ENCODE measurements at places on chromosomes 11 and 22.

DNA sequence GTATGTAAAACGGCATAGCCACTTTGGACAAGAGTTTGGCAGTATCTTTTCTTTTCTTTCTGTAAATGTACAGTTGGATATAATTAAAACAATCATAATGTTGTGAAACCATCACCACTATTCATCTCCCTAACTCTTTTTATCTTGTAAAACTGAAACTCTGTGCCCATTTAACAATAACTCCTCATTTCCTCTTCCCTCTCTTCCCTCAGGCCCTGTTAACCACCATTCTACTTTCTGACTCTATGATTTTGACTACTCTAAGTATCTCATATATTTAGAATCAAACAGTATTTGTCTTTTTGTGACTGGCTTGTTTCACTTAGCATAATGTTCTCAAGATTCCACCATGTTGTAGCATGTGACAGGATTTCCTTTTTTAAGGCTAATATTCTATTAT lies 10.2 kb downstream of the SCUBE2 start:
- peak; percentile 40 for DNase-seq

DNA sequence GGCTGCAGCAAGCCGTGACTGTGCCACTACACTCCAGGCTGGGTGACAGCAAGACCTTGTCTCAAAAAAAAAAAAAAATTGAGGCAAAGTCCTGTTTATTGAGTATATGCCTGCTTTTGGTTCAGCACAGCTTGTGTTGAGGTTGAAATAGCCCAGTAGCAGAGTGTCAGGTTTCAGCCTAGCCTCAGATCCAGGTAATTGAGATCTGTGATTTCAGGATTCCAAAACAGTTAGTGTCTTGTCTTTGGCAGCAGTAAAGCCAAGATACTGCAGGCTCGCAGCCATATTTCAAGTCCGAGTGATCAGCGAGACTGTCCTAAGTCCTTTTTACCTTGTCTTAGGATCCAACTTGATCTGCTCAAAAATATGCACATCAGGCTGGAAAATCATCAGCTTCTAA lies 27.0 kb downstream of the CUL5 start:
- no peak for DNase-seq

- DNase-seq, result peak; percentile 23
Observed at GRCh38 chr11:72831521-72832300, 17.5 kb downstream of the ATG16L2 start.

GRCh38 chr11:103898577-103899336 lies 137.7 kb upstream of the DDI1 start:
- no peak for DNase-seq

DNA sequence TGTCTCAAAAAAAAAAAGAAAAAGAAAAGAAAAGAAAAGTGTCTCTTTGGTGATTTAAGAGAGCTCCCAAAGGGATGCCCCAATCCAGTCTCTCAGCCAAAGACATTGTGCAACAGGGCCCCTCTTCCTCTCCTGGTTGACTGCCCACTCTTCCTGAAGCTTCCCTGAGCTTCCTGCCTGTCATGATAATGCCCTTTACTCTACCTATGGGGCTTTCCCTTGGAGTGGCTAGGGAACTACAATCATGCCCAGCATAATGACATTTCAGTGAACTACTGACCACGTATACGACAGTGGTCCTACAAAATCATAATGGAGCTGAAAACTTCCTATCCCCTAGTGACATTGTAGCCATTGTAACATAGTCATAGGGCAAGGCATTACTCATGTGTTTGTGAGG lies 118.0 kb downstream of the RASSF10 start:
- DNase-seq, result no peak

- no peak for DNase-seq
Observed at GRCh38 chr11:43021466-43021865, 290.3 kb upstream of the API5 start.

DNA sequence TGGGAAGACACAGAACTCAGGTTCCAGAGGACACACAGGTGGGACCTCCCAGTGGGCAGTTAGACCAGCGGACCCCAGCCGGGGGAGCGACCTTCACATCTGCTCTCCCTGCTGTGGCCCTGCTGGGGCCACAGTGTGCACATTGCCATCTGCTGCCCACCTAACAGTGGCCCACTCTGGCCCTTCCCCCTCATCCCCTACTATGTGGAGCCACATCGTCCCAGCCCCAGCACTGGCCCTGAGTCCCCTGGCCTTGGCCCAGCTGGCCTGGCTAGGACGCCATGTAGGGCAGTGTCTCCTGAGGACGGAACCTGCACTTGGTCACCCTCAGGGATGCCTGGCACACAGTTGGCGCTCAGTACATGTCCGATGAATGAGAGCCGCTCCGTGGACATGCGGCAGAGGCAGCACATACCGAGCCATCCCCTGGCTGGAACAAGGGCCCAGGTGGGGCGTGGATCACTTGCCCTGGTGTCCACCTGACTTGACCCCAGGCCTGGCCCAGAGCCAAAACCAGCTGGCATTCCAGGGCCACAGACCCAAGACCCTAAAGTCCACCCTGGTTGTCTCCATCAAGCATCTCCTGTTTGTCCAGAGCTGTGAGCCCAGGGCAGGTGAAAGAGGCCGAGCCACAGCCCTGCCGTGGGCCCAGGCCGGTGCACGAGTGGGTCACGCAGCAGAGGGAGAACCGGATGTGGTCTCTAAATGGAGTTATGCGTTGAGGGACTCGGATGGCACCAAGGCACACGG lies 93.1 kb upstream of the FGF3 start:
- no peak for DNase-seq

- no peak for DNase-seq
Observed at GRCh38 chr11:68929135-68929534, 25.4 kb downstream of the IGHMBP2 start.

DNA sequence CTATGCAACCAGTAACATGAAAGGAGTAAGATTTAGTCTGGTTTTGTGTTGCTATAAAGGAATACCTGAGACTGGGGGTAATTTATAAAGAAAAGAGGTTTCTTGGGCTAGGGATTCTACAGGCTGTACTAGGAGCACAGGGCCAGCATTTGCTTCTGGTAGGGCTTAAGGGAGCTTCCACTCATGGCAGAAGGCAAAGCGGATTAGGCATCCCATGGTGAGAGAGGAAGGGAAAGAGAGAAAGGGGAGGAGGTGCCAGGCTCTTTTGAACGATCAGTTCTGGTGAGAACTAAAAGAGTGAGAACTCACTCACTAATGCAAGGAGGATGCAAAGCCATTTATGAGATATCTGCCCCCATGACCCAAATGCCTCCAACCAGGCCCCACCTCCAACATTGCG lies 283.2 kb downstream of the OPCML start:
- DNase-seq, result no peak

GRCh38 chr11:36048496-36049247 lies 104.8 kb downstream of the LDLRAD3 start:
- DNase-seq, result no peak

- DNase-seq, result no peak
Observed at GRCh38 chr11:83007477-83007876, 64.2 kb downstream of the RAB30 start.

DNA sequence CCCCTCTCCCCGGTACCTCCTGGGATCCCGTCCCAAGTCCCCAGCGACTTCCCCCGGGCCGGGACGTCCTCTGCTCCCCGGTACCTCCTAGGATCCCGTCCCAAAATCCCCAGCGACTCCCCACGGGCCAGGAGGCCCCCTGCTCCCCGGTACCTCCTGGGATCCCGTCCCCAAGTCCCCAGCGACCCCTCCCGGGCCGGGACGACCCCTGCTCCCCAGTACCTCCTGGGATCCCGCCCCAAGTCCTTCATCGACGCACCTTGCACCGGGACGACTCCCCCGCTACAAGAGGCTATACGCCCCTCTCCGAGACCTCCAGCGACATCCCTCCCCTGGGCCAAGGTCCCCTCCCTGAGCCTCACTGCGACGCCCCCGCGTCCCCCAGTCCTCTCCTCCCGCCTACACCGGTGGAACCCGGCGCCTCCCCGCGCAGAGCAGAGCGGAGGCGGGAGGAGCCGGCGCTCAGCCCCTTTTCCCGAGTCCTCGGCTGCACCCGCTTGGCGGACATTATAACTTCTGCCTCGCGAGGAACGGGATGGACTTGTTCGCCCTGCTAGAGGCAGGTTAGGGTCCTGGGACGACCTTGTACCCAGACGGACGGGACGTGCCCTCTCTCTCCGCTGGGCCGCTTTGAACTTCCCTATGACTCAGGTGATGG lies 912 bp downstream of the KREMEN1 start:
- no peak for DNase-seq

DNA sequence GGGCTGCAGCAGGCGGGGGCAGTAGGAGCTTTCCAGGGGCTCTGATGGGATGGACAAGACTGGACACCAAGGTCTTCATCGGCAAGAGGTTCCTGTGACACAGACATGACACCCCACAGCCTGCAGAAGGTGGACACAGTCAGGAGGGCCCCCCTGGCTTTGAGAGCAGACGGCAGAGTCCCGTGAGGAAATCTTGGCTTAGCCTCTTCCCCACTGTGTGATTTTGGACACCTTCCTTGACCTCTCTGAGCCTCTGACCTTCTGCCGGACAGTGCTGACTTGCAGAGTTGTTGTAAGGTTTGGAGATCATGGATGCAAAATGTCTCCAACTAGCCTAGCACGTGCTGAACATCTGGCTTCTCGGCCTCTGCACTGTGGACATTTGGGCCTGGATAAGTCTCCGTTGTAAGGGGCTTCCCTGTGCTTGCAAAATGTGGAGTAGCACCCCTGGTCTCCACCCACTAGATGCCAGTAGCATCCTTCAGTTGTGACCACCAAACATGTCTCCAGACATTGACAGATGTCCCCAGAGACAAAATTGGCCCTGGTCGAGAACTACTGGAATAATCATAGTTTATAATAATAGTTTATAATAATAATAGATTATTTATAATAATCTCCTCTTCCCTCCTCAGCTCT lies 54.6 kb downstream of the MCM5 start:
- no peak for DNase-seq

DNA sequence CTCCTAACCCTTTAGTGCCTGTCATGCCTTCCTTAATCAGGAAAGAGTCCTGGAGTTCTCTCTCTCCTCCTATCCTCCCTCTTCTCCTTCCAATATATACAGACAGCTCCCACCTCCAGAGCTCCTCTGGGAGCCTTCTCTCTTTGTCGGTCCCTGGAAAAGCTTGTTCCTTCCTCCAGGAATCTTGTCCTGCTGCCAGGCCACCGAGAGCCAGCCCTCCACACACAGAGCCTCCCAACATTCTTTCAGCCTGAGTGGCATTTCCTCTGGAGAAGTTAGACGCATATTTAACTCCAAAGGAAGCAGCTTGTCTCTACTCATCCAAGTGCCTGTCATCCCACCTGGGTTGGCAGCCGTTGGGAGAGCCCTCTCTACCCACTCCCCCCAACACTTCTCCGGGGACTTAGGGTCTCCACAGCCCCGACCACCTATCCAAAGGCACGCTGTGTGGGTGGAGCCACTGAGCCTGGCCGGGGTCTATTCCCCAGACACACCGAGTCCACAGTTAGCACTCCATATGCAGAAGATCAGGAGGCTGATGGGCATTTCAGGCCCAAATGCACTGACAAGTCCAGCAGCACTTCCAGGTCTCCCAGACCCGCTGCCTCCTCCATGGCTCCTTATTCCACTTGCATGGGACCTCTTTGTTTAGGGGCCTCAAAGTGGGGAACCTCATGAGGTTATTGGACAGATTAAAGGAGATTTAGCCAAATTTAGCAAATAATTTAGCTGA lies 31.1 kb downstream of the DKK3 start:
- no peak for DNase-seq

DNA sequence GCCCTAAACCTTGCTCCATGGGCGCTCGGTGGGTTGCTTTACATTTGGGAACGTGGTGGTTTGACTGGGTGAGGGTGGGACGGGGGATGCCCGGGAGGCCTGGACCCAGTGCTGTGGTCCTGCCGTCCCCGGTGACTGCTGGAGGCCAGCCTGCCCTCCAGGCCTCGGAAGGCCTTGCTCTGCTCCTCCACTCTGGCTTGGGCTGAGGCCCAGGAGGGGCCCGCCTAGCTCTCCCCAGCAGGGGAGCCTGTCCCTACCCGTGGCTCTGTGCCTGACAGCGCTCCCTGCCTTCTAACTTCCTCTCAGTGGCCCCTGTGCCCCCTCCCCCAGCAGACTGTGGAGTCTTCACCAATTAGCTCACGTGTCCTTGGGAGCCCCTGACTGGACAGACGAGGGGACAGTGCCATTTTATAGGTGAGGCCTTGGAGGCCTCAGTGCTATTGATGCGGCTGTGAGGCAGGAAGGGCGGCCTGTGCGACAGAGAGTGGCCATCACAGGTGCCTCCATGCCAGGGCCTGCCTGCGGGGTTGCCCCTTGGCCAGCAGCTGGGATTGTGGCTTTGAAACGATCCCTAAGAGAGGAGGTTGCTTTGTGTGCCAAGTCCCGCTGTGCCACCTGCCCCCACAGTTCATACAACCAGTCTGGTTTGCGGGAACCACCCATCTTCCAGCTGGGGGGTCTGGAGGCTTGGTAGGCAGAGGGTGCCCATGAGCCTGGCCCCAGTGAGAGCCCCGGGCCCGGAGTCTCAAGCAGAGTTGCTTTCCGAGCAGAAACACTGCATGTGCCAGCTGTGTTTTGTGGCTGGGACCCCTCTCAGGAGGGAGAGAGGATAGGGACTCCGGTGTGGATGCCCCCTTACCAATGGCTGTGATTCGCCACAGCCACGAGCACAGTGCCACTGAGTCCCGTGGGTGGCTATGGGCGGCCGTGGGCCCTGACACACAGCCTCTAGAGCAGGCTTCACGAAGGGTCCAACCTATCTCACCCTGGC lies 17.7 kb downstream of the TPCN2 start:
- DNase-seq, result no peak

DNA sequence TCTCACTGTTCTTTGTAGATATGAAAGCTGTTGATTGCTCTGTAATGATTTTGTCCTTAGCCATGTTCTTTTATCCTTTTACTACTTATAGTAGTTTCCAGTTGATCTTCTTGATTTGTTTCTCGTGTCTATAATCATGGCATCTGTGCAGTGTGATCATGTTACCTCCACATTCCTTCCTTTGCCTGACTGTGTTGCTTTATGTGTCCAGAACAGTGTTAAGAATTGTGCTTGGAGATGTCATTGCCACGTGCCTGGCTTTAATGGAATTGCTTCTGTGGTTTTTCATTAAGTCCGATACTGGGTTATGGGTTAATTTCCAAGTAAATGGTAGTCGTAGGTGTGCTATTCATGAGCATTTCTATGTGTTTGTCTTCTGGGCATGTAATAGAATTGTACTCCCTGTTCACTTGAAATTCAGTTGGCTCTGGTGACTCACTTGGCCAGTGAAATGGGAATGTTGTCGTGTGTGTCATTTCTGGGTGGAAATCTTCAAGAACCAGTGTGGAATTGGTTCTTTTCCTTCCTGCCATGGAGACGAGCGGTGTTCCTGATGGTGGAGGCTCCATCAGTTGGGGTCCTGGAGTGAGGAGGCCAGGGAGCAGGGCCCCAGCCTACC lies 6.8 kb downstream of the GTSE1 start:
- DNase-seq, result no peak

DNA sequence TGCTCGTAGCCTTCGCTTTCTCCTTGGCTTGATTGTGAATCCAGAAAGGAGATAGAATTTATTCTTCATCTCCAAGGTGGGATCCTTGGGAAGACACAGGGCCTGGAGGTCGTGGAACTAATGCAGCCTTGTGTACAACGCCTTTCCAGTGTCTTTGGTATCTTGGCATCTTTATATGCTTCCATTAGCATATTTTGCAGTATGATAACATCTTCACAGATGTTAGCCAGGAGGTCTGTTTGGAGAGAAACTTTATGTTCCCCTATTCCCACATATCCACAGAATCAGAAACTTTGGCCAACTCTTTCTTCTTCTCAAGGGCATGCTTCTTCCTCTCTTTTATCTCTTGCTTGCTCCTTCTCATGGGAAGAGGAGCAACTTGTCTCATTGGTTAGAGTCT lies 101.2 kb downstream of the TRIM44 start:
- DNase-seq, result no peak

- no peak for DNase-seq
Observed at GRCh38 chr11:68313574-68314202, 1.3 kb downstream of the LRP5 start.

All from activated CD4-positive, alpha-beta T cell treated with anti-CD3 and anti-CD28 coated beads, Interleukin-2, Interleukin-4, amounts not matched to agents 100 ng/mL and 50 ng/mL, durations not matched to agents 16 hours and 8 hours (primary cell).